ENCODE measurements at places on chromosomes 2 and 18.

DNA sequence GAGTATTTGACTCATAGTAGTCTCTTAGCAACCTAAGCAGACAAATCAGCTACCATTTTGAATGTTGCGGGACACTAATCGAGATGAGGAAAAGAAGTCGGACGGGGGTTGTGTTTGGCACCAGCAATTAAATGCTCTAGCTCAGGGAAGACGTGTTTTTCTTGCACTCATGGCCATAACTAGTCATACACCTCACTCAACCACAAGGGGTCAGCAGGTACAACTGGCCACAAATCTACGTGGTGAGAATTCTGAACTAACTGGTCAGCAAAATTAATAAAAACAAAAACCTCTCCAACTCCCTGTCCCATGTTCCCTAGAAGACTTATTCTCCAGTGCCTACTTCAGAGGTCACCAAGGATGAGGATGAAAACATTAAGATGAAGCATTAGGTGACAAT lies 1467.8 kb downstream of the DPP10 start:
- DNase-seq = no peak

DNA sequence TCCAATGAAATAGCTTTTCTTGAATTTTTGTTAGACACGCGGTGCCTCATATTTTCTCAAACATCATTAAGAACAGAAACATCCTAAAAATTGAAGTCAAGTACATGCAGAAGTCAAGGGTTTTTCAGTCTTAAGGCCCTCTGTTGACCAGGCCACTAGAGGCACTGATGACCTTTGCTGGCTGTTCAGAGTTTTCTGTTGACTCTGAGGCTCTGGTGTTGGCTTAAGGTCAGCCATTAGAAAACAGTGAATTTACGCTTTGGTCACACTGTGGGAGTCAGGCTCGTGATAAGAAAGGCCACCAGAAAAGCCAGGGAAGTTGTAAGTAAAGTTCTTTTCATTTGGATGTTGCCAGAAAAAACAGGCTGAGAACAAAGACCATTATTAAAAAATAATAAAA lies 5.8 kb upstream of the UPP2 start:
- no peak for DNase-seq

DNA sequence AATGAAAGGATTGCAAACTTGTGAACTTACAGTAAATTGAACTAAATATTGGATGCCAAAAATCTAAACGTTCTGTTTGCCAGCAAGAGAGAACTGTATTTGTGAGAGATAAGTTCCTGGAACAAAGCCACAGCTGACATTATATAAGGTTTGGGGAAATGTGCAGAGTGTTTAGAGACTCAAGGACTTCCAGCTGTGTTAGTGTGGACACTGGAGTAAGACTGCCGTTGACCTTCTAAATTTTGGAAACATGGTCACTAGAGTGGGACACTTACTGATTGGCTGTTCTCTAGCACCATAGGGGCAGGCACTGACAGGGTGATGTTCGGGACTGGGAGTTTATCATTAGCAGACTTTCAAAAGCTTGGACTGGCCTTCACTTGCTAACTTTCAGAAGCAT lies 40.5 kb downstream of the SCN9A start:
- DNase-seq = no peak

DNA sequence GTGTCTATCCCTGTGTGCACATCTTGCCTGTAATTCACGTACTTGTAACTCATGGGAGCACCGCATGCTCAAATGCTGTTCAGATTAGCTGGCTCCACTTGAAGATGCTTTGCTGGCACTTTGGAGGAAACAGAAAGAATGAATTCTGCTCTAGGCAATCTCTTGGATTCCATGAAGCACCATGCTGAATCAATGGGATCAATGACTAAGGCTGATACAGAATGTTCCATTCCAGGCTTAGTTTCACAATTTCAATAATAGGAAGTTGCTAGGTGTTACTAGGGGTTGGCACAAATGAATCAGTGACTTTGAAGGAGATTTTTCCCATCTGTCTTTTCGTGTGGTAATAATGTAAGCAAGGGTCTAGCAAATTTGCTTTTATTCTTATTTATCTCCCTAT lies 328.8 kb downstream of the OSR1 start:
- no peak for DNase-seq

GRCh38 chr2:111119822-111120252 lies 877 bp upstream of the BCL2L11 start:
- no peak for DNase-seq
